ENCODE measurements at places on chromosomes 13 and 19.
A peak's percentile ranks its signal among the peaks of the same experiment; 100 is the strongest.

DNA sequence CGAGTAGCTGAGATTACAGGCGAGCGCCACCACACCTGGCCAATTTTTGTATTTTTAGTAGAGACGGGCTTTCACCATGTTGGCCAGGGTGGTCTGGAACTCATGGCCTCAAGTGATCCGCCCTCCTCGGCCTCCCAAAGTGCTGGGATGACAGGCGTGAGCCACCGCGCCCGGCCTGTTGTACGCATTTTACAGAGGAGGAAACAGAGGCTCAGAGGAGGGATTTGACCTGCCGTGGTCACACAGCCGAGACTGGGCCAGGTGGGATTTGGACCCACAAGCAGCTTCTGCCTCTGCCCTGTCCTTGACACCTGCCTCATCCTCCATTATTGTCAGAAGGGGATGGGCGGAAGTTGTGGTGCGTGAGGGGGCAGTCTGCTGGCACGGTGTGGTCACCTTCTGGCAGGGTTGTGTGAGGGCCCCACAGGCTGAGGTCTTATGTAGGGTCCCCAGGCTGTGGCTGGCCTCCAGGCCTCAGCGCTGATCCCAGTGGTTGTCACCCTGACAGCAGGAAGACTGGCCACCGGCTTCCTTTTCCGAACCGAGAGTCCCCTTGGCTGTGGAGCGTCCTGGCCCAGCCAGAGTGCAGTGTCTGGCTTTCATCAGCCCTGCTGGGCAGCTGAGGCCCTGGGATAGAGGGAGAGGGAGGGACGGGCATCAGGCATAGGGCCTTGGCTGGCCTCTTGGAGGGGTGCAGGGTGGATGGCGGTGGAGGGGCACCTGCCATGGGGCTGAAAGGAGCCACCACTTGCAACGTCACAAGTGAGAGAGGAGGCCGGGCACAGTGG is 20.3 kb downstream of the NFIC start:
- no peak for DNase-seq

- no peak for DNase-seq
Observed at GRCh38 chr13:76711550-76712182, 174.5 kb downstream of the KCTD12 start.

DNA sequence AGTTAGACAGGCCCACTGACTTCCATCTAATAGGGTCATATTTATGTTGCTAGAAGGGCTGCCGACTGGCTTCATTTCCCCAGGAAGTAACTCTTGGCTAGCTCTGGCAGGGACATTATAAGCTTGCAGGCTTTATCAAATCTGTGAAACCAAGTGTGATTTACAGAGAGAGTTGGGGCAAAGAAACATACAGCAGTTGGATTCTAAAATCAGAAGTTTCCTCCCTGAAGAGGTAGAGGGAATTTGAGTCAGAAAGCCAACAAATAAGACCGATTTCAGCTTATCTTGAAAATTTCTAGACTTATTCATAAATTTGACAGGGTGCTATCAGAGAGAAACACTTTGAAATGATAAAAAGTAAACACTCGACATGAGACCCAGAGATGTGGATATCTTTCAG is 407.8 kb downstream of the OLFM4 start:
- DNase-seq, result no peak

DNA sequence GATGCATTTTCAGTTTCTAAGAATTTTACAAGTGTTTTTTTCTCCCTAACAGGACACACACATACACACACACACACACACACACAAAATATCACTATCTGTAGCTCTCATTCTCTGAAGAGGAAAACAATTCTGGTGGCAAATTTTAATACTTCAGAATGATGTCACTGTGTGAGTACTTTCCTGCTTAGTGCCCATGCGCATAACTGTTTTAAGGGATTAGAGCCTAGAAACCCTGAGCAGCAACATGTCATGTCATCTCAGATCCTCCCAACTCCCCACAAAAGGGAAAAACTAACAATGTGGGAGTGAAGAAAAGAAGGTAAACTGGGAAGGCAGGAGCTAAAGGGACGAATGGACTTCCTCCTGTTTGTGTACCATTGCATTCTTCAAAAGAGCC is 401.2 kb downstream of the SPRY2 start:
- DNase-seq, result no peak

GRCh38 chr13:94343243-94343585 is 136.3 kb downstream of the DCT start:
- DNase-seq, result no peak

GRCh38 chr13:43285933-43286597 is 262.7 kb downstream of the DNAJC15 start:
- no peak for DNase-seq

DNA sequence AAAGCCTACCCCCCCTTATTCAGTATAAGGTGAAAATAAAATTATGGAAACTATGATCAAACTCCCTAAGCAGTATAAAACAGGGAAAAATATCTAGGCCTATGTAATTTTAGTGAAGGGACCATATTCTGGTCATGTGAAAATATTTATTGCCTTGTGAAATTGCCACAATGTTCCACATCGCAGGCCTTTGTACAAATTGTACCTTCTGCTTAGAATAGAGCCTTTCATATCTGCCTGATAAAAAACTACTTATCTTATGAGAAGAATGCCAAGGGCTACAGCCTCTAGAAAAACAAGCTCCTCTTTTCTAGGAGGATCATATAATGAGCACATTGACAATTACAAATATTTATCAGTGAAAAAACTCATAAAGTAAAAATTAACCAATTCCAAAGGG is 1280.0 kb downstream of the EFNB2 start:
- no peak for DNase-seq

- DNase-seq, result no peak
Observed at GRCh38 chr19:7109678-7110289, 40.3 kb downstream of the ZNF557 start.

- DNase-seq, result no peak
Observed at GRCh38 chr13:76635232-76636230, 250.7 kb downstream of the KCTD12 start.

- no peak for DNase-seq
Observed at GRCh38 chr13:26895081-26895807, 134.7 kb upstream of the GPR12 start.

DNA sequence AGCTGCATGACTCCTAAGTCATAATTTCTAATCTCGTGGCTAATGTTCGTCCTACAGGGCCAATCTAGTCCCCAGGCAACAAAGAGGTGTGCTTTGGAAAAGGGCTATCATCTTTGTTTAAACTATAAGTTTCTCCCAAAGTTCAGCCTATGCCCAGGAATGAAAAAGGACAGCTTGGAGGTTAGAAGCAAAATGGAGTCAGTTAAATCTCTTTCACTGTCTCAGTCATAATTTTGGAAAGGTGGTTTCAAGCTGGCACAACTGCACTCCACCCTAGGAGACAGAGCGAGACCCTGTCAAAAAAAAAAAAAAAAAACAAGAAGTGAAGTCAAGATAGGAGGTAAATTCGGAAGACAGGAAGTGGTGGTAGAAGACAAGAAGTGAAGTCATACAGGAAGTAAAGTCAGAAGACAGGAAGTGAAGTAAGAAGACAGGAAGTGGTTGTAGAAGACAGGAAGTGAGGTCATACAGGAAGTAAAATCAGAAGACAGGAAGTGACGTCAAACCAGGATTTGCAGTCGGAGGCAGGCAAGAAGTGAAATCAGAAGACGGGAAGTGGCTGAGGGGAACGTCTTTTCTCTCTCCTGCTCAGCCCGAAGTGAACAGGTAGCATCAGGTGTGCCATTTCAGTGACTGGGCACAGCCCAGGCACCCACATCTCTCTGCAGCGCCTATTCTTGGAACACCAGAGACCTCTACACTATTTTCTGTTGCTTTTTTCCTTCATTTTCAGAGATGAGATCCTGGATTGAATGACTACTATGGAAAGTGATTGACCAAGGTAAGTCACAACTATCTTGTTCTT is 32.2 kb downstream of the GP6 start:
- peak; percentile 58 for DNase-seq

- no peak for DNase-seq
Observed at GRCh38 chr19:49558591-49558990, 21.8 kb downstream of the NOSIP start.

DNA sequence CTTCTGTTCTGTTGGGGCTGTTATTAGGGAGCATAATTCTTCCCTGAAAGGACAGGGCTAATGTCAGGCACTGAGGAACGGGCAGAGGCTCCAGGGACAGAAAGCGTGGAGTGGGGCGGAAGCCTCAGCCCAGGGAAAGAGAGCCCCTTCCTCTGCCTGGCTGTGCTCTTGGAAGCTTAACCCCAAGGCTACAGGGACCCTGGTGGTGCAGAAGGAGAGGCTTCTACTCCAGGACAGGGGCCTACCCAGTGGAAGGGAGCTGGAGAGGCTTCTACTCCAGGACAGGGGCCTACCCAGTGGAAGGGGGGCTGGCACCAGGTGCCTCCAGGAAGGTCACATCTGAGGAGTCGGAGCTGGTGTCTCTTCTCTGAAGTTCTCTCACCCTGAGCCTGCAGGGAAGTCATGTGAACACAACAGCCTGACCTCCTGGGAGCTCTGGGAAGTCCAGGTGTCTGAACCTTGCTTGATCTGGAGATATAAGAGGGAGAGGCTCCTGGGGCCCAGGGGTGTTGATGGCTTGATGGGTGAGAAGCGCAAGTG is 159.5 kb upstream of the SOX1 start:
- no peak for DNase-seq

DNA sequence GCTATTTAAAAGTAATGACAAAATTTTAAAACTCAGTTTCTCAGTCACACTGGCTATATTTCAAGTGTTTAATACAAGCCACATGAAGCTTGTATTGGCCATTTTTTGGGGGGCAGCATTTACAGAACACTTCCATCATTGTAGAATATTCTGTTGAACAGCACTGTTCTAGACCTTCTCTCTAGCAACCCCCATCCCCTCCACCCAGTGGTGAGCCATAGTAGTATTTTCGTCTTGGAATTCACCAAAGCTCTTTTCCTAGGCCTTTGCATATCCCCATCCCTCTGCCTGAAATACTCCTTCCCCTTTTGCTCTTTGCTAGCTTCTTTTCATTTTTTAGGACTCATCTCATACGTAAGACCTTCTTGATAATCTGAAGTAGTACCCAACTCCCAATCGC is 99.5 kb downstream of the ZC3H13 start:
- DNase-seq, result no peak

GRCh38 chr13:27635266-27635665 is 13.6 kb downstream of the POLR1D start:
- DNase-seq, result no peak

- no peak for DNase-seq
Observed at GRCh38 chr13:106551350-106551749, 15.9 kb upstream of the EFNB2 start.

GRCh38 chr19:19820774-19821320 is 703 bp downstream of the ZNF506 start:
- no peak for DNase-seq

DNA sequence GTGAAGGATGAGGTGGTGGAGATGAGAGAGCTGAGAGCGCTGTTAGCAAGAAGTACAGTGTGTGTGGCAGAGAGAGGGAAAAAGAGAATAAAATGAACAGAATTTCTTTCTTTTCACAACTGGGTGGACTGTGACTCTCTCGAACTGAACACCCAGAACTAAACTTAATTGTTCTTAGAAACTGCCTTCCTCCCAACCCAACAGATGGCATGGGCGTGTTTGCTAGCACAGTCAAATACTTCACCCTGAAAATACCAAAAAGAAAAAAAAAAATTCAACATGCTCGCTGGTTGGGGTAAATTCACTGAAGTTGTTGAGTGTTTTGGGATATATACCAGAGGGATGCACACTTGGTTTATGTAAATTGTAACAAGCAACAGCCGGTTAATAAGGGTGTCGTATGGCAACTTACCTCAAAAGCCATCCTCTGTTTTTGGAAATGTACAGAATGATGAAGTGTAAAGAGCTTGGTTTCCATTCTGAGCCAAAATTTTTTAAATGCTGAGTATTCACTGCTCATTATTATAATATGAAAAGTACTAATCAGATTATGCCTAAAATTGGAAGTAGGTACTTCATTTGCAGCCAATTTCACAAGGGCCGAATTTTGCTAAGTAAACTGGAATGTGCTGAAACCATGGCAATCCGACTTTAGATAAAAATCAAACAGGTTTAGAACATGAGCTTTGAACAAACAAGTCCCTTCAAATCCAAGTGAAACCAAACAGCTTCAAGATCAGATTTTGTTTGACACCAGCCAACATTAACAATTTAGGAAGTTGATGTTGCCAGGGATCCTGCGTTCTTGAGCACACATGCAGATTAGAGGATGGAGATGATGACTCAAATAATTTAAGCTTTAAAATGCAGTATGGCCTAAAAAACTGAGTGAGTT is 115.8 kb downstream of the ZIC5 start:
- DNase-seq, result no peak

- no peak for DNase-seq
Observed at GRCh38 chr13:110572778-110573118, 11.2 kb upstream of the RAB20 start.

DNA sequence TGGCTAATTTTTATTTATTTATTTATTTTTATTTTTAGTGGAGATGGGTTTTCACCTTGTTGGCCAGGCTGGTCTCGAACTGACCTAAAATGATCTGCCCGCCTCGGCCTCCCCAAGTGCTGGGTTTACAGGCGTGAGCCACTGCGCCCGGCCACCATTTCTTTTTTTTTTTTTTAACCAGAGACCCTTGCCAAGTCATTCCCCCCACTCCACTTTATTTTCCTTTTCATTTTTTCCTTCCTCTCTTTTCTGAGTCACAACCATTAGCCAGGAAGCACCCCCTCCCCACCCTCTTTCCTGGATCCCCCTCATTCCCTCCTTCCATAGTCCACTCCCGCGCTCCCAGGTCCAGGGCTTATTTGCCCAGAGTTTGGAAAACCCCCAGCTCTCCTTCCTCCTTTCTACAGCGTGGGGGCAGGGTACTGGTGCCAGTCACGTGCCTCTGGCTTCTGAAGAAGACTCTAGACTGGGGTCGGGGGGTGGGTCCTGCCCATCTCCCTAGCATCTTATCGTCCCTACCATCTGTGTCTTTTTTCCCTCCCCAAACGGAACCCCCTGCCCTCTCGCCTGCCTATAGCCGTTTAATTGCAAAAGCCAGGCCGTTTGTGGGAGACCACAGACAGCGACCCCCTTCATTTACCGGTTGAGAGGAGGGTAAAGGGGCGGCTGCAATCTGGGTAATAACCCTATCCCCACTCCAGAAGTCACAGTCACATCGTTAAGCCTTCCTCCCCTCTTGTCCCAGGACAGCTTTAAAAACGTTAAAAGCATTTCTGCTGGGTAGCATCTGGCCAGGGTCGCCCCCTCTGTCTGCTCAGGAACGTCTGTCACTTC is 1.1 kb upstream of the CALR start:
- DNase-seq, result no peak

DNA sequence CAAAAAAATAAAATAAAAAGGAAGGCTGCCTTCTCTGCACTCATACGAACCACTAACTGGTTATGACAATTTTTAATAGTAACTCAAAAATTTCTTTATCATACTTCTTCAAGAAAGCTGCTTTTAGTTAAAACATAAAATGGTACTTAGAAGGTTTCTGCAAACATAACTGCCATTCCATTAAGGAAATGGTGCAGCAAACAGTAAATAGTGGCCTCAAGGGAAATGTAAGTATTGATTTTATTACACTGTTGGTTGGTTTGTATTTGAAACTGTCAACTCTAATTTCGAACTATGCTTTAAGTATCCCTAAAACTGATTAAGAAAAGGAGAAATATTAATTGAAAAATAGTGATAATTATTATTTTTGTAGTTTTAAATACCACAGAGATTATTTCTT is 278.0 kb downstream of the DACH1 start:
- DNase-seq, result no peak

- DNase-seq, result no peak
Observed at GRCh38 chr19:10142701-10143375, 23.1 kb upstream of the EIF3G start.

Measured in NCI-H1048 (cell line).